ENCODE measurements at places on chromosomes 7 and 10. TPM values are rescaled to one million over a fixed set of nuclear protein-coding genes. Genes with fewer than 3 reads are reported as not detected.

MKRN1 gene
- 58.3 TPM for total RNA-seq

CALHM3 gene
- not detected for total RNA-seq

SGPL1 gene
- total RNA-seq, result 12.4 TPM

MSMB gene
- total RNA-seq, result not detected

PLCE1 gene
- total RNA-seq, result 4.9 TPM

HOXA2 gene
- not detected for total RNA-seq

ZNF736 gene
- 4.8 TPM for total RNA-seq
